AG09319 (cell line): ENCODE measurements at places on chromosomes 13 and 19.
A peak's percentile ranks its signal among the peaks of the same experiment; 100 is the strongest.

- DNase-seq, result peak; percentile 35
Observed at GRCh38 chr19:679418-680286, 3.5 kb downstream of the FSTL3 start.

DNA sequence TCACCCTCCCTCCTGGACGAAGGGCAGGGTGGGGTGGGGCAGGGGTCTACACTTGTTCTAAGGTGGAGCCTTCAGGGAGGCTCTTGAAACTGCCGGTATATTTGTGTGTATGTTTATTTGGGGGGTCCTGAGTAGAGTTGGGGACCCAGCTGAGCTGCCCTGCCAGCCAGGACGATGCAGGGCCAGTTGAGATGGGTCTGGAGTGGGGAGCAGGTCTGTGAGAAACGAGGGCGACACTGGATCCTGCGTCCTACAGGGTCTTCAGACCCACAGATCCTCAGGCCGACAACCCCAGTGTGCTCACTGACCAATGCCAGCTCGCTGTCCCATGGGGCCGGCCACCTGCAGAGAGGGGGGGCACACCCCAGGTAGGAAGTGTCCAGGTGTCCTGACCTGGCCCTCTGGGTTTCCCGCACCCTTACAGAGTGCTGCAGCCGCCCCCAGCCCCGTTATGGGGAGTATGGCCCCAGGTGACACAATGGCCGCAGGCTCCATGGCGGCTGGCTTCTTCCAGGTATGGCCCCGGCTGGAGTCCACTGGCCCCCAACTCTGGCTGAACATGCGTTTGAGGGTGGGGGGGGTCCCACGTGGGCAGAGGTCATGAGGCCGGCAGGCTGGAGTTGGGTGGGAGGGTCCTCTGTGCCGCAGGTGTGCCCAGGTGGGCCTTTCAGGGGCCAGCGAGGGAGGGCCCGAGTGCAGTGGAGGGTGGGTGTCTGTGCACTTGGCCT lies 7.4 kb downstream of the ISYNA1 start:
- no peak for DNase-seq

- DNase-seq, result peak; percentile 58
Observed at GRCh38 chr19:44640518-44640917, 3.2 kb upstream of the PVR start.

- DNase-seq, result no peak
Observed at GRCh38 chr13:21137696-21138095, 38.7 kb downstream of the SKA3 start.

- DNase-seq, result no peak
Observed at GRCh38 chr13:80389073-80390038, 48.4 kb upstream of the SPRY2 start.

DNA sequence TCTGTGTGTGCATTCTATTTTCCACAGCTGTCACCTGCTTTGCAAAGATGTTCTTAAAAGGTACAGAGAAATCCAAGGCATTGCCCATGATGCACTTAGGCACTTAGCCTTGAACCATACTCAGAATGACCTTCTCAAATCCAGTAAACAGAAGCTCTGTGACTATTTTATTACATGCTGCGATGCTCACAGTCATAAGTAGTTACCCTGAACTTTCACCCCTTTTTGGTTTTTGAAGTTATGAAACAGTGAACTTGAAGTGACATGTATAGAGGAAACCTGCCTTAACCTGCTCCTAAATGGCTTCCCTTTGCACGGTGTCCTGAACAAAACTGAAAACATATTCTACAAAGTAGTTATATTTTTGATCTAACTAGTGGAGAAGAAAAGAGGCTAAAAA lies 100.4 kb downstream of the SLC10A2 start:
- no peak for DNase-seq

GRCh38 chr13:98978280-98978679 lies 416 bp upstream of the DOCK9 start:
- no peak for DNase-seq

GRCh38 chr13:99702687-99703319 lies 201.5 kb downstream of the TM9SF2 start:
- no peak for DNase-seq

DNA sequence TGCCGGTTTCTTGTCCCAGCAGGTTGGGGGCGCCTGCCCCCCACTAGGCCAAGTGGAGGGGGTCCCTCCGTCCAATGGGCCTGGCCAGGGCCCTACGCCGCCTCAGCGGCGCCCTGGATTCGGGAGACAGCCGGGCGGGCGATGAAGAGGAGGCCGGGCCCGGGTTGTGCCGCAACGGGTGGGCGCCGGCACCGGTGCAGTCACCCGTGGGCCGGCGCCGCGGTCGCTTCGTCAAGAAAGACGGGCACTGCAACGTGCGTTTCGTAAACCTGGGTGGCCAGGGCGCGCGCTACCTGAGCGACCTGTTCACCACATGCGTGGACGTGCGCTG lies 6.2 kb downstream of the KCNJ14 start:
- DNase-seq, result no peak

DNA sequence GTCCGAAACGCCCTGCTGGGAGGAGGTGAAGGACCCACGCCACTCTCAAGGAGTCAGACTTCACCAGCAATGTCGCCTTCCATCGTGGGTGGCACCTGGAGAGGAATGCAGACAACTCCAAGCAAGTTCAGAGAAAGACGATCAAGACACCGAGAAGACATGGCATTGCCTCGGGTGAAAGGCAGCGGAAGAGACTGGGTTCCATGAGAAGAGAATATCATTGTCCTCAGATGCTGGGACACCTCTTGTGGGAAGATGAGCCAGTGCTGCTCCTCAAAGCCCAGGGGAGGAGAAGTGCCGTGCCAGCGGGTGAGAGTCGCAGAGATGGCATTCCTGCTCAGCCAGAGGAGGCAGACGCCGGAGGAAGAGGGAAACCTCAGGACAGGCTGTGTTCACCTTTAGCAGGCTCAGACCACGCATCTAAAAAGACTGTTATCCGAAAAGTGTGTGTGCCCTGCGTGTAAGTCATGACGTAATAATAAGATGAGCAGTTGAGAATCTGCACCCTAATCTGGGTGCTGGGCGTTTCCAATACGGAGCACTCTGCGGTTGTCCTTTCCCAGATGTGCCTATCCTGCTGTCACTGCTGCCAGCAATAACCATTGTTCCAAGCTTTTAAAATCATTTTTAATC lies 144.6 kb upstream of the SPACA7 start:
- no peak for DNase-seq

DNA sequence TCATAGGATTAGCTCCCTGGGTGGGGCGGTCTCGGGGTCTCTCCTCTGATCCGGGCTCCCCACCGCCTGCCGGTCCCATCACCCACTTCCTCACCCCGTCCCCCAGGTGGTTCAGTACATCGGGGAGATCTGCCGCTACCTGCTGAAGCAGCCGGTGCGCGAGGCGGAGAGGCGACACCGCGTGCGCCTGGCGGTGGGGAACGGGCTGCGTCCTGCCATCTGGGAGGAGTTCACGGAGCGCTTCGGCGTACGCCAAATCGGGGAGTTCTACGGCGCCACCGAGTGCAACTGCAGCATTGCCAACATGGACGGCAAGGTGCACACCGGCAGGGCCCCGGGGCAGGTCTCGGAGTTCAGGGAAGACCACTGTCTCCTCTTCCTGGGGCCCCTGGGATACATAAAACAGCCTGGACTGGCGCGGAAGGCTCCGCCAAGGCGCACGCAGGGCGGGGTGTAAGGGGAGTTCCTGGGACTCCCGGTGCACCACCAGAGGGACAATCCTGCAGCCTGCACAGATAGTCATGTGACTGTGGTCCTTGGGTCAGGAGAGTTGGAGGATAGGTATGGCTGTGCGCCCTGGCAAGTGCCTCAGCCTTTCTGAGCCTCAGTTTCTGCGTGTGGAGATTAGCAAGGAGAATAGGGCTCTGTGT lies 14.2 kb upstream of the PGLS start:
- DNase-seq, result no peak

DNA sequence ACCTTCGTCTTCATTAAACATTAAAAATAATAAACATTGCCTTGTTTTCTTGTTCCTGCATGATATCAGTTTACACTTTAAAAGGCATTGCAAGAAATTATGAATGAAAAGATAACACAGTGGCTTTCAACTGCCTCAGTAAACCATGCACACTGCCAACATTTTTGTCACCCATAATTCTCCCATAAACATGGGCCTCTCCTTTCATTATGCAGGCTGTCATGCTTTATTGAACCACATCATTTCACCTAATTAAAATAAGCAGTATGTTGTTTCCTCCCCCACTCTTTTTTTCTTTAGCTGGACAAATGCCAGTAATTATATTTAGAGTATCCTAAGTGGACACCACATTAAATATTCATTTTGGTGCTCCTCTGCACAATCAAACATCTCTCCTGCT lies 1566.5 kb upstream of the SLC10A2 start:
- DNase-seq, result no peak

- no peak for DNase-seq
Observed at GRCh38 chr19:609004-609346, 19.3 kb downstream of the HCN2 start.

- DNase-seq, result no peak
Observed at GRCh38 chr13:76522083-76522755, 364.0 kb downstream of the KCTD12 start.

DNA sequence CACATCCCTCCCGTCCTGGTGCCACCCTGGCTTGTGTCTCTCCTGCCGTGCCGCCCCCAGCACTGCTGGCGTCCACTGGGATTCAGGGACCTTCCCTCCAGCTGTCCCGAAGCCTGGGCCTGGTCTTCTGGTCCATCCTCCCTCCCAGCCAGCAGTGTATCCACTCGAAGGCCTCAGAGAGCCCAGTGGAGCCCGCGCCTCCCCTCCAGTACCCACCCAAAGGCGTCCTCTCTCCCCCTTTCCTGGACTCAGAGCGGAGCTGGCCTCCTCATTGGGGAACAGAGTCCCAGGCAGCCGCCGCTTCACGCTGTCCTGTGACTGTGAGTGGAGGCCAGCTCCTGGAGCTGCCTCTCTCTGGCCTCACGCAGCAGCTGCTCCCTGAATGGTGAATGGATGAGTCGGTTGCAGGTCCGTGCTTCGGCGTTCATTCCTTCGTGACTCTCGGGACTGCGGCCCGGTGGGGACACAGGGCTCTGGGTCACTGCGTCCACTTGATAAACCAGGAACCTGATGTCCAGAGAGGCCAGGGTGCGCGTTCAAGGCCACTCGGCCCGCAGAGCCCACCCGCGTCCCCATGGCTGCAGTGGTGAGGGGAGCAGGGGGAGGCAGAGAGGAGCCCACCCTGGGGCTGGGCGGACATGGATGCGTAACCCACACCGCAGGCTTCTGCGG lies 12.1 kb downstream of the ONECUT3 start:
- DNase-seq, result no peak

- no peak for DNase-seq
Observed at GRCh38 chr13:21078501-21078900, 17.1 kb upstream of the LATS2 start.

DNA sequence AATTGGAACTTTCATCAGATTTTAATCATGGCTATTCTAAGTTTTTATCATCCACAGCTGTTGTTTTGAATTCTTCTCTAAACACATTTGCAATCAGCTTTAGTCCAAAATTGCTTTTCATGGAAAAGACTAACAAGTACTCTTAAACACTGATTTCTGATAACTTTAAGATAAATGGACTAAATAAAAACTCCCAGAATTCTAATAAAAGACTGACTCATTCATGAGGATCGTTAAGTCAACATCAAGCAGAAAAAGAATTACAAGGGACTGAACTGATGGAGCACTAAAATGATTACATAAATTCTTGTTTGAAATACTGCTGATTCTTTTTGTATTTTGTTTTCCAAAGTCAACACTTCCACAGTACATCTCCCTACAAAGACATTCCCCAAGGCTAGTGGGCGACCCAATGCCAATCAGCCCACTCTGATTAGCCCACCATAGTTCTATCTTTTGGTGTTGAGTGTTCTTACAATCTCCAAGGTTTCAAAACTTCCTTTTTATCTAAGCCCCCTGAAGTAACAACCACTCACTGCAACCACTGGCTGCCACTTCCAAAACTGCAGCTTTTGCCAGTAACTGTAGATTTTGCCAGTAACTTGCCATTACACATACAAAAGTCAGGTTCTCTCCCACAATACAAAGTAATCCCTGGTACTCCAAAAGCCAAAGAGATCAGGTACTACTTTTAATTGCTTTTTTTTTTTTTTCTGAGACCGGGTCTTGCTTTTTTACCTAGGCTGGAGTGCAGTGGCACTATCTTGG lies 14.0 kb upstream of the NAA16 start:
- no peak for DNase-seq

DNA sequence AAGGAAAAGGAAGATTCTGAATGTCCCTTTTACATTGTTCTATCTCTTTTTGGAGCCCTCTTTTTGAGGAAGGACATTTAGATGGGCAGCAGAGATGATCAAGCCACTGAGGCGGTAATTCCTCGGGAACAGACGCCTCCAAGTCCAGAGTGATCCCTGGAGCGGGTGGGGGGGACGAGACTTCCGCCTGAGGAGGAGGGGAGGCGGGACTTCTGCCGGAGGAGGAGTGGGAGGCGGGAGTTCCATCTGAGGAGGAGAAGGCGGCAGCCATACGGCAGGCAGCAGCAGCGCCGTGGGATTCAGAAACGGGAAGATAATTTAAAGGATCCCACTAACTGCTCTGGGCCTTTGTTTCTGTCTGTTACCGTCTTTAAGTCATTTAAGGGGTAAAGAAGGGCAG lies 37.6 kb upstream of the CD177 start:
- DNase-seq, result no peak

DNA sequence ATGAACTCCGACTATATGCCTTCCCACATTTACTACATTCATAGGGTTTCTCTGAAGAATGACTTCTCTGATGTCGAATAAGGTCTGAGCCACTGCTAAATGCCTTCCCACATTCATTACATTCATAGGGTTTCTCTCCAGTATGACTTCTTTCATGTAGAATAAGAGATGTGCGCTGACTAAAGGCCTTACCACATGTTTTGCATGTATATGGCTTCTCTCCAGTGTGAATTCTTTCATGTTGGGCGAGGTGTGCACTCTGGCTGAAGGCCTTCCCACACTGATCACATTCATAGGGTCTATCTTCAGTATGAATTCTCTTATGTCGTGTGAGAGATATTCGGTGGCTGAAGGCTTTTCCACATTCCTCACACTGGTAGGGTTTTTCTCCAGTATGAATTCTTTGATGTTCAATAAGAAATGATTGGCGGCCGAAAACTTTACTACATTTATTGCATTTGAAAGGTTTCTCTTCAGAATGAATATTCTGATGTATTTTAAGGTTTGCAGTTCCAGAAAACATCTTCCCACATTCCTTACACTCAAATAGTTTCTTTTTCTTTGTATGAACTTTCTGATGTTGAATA lies 35.8 kb downstream of the ZNF667 start:
- DNase-seq, result no peak

- no peak for DNase-seq
Observed at GRCh38 chr19:4587527-4587926, 28.0 kb upstream of the SEMA6B start.
